ENCODE measurements at places on chromosomes 5 and 9.

- DNase-seq: no peak
These were observed 363.4 kb upstream of the SLC30A5 start for GRCh38 chr5:68730220-68730978.

DNA sequence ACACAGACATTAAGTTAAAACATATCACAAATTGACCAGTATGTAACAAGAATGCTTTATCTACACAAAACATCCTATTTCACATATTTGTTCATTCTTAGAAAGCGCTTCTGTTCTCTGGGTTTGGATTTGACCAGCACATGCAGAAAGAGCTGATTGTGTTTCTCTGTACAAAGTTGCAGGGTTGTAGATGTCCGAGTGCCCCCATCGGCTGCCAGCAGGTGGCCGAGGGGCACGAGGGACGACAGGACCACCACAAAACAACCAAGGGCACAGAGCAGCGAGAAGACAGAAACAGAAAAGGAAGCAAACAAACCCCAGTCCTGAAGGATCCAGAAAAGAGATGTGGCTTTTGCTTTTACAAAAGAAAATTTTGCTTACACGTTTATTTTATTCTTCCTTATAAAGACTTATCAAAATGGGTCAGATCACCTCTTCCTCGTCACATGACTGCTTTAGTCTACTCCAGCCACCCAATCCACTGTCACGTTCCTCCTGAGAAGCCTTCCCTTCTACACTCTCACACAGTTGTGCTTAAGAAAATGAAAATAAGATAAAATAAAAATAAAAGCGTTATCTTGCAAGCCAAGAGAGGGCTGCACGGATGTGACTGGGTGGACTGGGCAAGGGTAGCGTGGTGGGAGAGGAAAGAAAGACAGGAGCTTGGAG, 9.5 kb downstream of the OTP start:
- no peak for DNase-seq

DNA sequence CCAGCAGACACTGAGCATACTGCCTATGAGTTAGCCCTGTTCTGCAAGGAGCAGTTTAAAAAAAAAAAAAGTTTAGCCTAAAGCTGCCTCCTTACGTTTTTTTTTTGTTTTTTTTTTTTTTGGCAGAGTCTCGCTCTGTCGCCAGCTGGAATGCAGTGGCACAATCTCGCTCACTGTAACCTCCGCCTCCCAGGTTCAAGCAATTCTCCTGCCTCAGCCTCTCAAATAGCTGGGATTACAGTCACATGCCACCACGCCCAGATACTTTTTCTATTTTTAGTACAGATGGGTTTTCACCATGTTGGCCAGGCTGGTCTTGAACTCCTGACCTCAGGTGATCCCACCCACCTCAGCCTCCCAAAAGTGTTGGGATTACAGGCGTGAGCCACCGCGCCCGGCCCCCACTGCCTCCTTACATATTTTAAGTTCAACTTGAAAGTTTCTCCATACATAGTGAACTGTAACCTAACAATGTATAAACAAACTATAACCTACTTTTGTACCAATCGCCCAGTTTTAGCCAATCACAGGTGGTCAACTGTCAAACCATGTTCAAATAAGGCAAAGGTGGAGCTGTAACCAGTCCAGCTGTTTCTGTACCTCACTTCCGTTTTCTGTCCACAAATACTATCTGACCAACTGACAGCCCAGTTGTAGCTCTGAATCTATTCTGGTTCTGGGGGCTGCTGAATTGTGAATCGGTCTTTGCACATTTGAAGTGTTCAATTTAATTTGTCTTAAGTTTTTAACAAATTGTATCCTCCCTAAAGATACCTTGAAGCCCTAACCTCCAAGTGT, 17.1 kb downstream of the GKAP1 start:
- DNase-seq: no peak

DNA sequence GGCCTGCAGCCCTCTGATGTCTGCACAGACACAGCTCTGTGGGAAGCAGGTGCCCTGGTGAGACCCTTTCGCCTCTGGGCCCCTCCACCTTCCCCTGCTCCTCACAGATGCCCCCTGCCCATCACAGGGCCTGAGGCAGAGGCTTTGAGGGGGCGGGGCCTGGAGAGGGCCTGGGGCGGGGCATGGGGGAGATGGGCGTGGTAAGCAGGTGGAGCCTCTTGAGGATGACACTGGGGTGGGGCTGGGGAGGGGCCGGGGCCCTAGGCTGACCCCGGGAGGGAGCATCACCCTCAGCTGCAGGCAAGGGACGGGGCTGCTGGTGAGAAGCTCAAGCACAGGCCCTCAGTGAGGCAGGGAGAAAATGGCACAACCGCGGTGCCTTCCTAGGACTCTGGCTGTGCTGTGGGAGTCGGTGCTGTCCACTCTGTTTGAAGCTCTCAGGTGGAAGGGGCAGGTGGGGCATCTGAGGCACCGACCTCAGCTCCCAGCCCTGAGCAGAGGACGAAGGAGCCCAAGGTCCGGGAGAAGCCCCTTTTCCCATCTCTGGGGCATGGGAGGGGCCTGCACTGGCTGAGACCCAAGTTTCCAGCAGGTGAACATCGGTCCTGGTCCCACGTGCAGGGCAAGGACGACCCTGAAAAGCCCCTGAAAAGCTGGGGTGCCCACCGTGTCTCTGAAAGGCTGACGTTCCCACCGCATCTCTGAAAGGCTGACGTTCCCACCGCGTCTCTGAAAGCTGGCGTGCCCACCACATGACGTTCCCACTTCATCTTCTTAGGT, 17.5 kb upstream of the SLC9A3 start:
- no peak for DNase-seq

DNA sequence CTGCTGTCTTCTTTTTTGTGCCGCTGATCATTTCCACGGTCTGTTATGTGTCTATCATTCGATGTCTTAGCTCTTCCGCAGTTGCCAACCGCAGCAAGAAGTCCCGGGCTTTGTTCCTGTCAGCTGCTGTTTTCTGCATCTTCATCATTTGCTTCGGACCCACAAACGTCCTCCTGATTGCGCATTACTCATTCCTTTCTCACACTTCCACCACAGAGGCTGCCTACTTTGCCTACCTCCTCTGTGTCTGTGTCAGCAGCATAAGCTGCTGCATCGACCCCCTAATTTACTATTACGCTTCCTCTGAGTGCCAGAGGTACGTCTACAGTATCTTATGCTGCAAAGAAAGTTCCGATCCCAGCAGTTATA, 17.1 kb downstream of the F2R start:
- DNase-seq: no peak

- DNase-seq: no peak
These were observed 333.3 kb upstream of the GRIA1 start for GRCh38 chr5:153157156-153157555.

DNA sequence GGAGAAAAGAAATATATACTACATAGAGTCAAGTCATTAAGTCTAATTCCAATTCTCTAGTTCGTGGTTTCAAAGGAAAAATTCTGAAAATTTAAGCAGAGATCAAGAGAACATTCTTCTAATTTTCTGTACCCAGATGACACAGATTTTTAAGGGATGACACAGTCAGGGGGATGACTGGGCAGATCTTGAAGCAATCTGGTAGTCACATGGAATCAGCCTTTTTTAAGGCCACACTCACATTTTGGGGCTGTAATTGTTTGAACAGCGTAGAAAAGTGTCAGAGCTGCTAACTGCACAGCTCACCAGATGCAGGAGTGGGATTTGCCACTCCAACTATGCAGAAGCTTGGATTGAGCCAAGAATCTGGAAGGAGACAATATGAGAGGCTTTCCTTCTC, 20.4 kb downstream of the PDE4D start:
- DNase-seq: no peak

DNA sequence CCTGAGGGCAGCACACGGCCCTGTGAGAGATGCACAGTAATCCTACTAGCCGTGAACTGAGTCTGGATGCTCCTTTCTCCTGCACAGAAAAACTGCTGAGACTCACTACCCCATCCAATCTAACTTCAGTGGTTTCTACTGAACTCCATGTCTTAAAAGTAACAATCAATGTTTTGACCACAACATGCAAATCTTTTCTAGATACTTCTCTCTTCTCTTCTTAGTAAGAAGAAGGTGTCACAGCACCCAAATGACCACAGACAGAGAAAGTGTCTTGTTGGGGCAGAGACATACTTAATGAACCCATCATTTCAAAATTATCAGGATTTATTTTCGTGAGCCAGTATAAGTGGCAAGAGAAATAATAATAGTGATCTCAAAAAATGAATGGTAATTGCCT, 285.8 kb upstream of the MEF2C start:
- DNase-seq: no peak

GRCh38 chr5:40570408-40571129, 109.1 kb upstream of the PTGER4 start:
- no peak for DNase-seq
